ENCODE measurements at places on chromosomes 4 and X.

GRCh38 chr4:40874331-40874730 lies 124.6 kb downstream of the NSUN7 start:
- no peak for DNase-seq

- no peak for DNase-seq
These were observed 697 bp downstream of the SRPK3 start for GRCh38 chrX:153781428-153782047.

GRCh38 chr4:81758574-81759264 lies 287.0 kb upstream of the RASGEF1B start:
- DNase-seq = no peak

DNA sequence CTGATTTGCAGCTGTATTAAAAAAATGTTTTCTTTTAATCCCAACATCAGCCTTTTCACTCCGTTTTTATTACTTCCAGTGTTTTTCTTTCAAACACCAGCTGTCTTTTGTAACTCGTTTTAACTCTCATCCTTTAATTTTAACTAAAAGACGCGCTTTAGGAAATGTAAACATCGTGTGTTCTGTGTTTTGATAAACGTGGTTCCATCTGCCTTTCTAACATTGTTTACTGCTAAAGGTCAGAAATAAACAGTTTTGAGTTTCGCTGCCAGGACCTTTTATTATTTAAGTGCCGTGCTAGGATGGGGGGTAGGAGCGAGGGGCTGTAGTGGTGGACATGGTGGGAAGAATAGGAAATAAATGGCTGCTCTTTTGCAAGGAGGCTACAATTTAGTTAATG lies 1.5 kb downstream of the N4BP2 start:
- no peak for DNase-seq

- DNase-seq = no peak
These were observed 176.6 kb upstream of the GALNTL6 start for GRCh38 chr4:171636606-171637005.

GRCh38 chr4:56130606-56131155 lies 181.9 kb downstream of the CEP135 start:
- DNase-seq = no peak
